GM20000 (cell line): ENCODE measurements at places on chromosomes 3 and 15.

DNA sequence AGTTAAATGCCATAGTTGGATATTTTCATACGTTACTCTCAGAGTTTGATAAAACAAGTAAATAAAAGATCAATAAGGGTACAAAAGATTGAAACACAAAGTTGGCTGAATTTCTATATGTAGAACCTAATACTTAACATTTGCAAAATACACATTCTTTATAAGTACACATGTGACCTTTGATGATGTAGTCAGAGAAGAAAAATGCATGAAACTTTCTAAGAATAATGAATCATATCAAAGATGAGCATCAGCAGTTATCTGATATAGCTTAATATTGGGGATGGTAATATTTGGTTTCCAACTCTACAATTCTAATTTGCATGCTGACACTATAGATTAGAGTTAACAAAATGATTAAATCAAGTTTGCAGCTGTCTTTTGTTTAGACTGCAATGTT lies 188.0 kb upstream of the TGFBR2 start:
- no peak for DNase-seq

DNA sequence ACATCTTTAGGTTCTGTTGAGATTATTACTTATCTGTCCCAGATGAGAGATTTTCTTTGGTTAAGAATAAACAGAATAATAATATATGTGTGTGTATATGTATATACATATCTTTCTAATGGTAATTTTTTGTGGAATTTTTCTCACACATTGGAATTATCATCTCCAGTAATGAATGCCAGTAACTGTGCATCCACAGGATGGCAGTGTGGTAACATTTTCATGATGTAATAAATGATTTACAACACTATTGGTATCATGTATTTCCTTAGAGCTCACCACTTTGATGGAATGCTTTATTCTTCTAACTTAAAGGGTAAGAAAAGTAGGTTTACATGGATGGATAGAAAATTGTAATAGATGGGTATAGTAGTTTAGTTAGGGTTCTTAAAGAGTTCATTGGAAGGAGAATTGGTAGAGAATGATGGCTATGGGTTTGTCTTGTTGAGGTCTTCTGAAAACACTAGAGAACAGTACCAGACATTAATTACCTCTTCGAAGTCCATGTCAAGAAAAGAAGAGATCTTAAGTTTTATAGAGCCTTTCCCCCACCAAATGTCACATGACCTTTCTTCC lies 78.1 kb downstream of the STT3B start:
- no peak for DNase-seq

DNA sequence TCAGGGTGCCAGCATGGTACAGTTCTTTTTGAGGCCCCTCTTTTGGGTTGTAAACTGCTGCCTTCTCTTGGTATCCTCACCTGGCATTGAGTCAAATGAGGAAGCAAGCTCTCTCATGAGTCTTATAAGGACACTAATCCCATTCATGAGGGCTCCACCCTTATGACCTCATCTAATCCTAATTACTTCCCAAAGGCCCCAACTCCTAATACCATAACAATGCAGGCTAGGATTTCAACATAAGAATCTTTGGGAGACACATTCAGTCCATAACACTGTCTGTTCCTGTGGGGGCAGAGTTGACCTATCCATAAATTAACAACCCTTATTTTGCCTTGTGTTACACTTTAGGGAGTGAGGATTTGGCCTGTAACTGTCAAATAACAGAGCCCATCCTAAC lies 278.3 kb downstream of the LRTM1 start:
- DNase-seq = no peak

DNA sequence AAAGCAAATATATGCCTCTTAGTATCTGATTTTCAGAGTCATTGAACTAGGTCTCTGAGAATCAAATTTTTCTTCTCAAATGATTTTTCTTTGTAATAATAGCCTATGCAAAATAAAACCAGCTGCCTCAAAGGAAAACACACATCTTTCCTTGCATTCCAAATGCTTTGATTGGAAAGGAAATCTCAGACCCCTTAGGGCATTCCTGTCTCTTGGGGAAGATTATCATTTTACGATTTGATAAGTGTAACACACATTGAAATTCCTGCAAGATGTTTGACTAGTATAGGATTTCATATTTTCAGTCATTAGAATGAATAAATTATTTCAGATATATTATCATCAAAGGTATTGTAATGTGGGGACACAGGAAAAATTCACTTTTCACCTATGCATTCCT lies 244.8 kb downstream of the EPHA6 start:
- DNase-seq = no peak

DNA sequence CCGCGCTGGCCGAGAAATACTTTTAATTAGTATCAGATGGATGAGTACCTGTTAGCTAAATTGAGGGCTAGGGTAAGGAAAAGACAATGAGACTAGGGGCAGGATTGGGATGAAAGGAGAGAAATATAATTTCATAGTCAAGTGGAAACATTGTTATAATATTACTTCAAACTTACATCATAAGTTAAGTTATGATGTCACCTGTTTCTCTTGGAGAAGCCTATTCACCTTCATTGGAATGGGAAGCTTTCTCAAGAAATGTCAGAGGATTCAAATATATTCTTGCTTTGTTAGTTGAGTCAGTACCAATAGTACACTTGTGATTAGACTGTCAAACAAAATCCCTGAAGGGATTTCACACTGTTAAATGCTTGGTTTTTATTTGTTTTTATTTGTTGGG lies 116.2 kb downstream of the NEO1 start:
- no peak for DNase-seq

- no peak for DNase-seq
Measured at GRCh38 chr15:70855764-70856163, 1.8 kb upstream of the LARP6 start.
